ENCODE measurements at places on chromosomes 12 and 14.

GRCh38 chr14:33799705-33800570, 150.9 kb downstream of the EGLN3 start:
- DNase-seq = no peak

DNA sequence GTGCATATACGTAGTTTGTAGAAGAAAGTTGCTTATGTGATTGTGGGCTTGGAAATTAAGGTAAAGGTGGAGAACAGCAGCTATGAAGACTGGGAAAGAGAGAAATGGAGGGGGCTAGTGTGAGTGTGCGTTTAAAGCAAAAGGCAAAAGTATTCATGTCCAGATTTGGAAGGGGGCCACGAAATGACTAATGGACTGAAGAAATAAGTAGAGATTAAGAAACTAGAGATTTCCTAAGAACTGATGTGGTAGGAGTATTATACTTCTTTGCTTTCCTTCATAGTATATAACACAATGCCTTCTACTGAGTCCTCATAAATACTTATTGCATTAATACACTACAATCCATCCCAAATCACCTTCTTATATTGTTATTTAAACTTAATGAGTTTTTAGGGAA, 298.6 kb upstream of the NOVA1 start:
- DNase-seq = no peak

DNA sequence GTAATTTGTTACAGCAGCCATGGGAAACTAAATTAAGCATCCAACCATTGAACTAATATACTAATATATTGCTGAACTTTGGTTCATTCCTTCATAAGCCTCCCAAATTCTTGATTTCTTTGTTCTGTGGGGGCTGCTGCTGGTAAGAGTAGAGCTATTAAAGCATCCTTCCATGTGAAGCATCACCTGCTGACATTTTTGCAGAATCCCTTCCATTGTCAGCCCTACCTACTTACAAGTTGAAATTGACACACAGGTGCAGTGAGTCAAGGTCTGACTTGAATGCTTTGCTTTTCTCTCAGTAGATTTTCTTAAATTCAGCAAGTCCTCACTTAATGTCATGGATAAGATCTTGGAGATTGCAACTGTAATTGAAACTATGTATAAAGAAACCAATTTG, 474.4 kb downstream of the APAF1 start:
- DNase-seq = no peak

DNA sequence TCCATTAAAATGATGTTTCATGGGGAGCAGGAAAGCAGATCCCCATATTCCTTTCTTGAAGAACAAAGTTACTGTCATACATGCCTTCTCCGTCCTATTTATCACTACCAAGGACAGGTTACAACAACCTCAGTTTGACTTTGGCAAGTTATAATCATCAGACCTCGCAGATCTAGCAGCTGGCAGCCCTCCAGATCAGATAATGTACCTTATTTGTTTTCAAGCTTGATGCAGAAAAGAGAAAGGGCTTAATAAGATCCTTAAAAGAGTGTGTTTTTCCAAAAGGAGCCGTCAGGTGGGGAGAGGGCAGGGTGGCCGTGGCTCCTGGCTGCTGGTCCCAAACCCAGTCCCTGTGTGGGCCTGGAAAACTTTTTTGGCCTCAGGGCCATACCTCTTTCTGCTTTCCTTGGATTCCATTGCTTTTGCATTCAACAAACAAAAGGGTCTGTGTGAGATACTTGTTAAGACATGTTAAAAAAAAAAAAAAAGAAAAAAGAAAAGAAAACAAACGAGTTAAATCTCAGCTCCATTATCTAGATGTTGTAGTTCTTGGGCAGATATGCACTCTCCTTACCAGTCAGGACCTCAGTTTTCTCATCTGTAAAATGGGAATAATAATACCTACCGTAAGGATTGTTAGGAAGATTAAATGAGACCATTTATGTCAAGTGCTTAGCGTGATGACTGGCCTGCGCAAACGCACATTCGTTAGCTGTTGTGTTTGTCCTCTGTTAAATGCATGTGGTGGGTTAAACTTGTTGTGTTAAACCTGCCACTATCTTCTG, 64.6 kb downstream of the B4GALNT3 start:
- no peak for DNase-seq

DNA sequence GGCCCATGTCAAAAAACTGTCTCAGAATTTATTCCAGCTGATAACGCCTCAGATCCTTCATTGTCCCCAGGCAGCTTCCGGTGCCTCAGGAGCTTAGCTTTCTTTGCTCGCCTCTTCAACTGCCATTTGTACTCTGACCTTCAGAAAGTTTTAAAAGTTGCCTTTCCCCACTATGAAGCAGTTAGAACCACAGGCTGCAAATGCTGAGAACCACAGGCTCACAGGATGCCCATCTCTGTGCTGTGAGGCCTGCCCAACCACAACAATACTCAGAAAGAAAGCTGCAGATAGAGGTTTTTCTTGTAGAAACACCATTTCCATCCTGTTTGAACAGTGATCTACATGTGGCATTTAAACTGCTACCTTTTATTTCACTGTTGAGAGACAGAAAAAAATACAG, 131.1 kb downstream of the PRKCH start:
- DNase-seq = no peak
